ENCODE measurements at places on chromosomes 13 and 19. TPM values are rescaled to one million over a fixed set of nuclear protein-coding genes. Genes with fewer than 3 reads are reported as not detected.

- no peak for DNase-seq
Measured at GRCh38 chr19:7539827-7540425, 4.4 kb downstream of the PNPLA6 start.

GRCh38 chr19:3932931-3933810 lies at the start of gene NMRK2:
Gene NMRK2 (plus strand): TSS chr19:3933069. CDS start chr19:3933672, 603 bp downstream.
- peak; percentile 66 for DNase-seq

GRCh38 chr19:1255186-1256161 lies 7.1 kb downstream of the MIDN start:
- no peak for DNase-seq

GRCh38 chr19:45498411-45499195 lies at the start of gene PPM1N:
Gene PPM1N (plus strand): TSS chr19:45498443. CDS start chr19:45498473, 30 bp downstream.
- no peak for DNase-seq

DNA sequence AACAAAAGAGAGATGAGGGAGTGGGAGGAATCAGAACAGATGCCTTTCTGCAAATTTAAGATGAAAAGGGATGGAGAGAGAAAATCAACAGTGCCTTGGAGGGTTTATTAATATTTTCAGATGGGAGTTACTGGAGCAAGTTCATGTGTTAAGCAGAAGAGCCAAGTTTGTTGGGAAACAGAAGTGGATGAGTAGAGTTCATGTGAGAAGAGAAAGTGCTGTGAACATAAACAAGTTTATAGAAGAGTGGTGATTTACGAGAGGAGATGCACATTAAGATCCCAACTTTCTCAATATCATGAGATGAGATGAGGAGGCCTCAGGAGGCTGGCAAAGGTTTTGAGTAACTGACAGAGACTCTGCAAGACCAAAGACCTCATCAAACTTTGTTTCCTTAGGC lies 274.1 kb upstream of the HTR2A start:
- DNase-seq: no peak

DNA sequence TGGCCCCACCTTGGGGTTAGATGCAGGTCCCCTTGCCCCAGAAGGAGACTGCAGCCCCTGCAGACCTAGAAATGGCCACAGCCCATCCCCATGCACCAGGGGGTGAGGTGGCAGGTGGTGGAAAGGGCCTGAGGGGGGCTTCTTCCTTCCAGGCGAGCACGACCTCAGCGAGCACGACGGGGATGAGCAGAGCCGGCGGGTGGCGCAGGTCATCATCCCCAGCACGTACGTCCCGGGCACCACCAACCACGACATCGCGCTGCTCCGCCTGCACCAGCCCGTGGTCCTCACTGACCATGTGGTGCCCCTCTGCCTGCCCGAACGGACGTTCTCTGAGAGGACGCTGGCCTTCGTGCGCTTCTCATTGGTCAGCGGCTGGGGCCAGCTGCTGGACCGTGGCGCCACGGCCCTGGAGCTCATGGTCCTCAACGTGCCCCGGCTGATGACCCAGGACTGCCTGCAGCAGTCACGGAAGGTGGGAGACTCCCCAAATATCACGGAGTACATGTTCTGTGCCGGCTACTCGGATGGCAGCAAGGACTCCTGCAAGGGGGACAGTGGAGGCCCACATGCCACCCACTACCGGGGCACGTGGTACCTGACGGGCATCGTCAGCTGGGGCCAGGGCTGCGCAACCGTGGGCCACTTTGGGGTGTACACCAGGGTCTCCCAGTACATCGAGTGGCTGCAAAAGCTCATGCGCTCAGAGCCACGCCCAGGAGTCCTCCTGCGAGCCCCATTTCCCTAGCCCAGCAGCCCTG lies 4.2 kb upstream of the F10 start:
- DNase-seq: no peak

DNA sequence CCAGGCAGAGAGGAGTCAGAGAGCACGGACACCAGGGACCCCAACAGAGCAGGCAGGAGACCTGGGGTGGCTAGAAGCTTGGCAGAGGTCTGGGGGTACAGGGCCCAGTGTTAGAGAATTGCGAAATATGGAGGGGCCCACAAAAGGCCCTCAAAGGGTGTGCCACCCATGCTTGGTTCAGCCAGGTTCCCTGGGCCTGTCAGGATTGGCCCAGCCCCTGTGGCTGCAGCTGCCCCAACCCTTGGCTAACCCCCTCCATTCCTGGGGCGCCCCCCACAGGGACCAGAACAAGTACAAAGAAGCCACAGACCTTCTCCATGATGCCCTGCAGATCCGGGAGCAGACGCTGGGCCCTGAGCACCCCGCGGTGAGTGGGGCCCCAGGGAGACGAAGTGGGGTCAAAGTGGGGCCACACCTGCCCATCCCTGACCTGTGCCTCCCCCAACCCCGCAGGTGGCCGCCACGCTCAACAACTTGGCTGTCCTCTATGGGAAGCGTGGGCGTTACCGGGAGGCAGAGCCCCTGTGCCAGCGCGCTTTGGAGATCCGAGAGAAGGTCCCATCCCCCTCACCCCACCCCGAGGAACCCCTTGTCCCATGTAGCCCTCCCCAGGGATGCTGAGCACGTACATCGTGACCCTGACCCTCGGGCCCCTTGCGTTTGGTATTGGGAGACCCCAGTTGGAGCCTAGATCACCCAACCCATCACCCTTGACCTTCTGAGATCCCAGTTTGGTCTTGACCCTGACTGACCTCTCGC lies 8.0 kb downstream of the KLC3 start:
- no peak for DNase-seq

- no peak for DNase-seq
Measured at GRCh38 chr19:31818798-31819105, 469.5 kb upstream of the TSHZ3 start.

TMEM145 gene
- 0.36 TPM for total RNA-seq

GPR12 gene
- 0.14 TPM for total RNA-seq

Measured in left ventricle myocardium inferior (tissue), 1 donor.